Esophagus squamous epithelium (tissue), 5 donors: ENCODE measurements at places on chromosomes 7 and 10.

DNA sequence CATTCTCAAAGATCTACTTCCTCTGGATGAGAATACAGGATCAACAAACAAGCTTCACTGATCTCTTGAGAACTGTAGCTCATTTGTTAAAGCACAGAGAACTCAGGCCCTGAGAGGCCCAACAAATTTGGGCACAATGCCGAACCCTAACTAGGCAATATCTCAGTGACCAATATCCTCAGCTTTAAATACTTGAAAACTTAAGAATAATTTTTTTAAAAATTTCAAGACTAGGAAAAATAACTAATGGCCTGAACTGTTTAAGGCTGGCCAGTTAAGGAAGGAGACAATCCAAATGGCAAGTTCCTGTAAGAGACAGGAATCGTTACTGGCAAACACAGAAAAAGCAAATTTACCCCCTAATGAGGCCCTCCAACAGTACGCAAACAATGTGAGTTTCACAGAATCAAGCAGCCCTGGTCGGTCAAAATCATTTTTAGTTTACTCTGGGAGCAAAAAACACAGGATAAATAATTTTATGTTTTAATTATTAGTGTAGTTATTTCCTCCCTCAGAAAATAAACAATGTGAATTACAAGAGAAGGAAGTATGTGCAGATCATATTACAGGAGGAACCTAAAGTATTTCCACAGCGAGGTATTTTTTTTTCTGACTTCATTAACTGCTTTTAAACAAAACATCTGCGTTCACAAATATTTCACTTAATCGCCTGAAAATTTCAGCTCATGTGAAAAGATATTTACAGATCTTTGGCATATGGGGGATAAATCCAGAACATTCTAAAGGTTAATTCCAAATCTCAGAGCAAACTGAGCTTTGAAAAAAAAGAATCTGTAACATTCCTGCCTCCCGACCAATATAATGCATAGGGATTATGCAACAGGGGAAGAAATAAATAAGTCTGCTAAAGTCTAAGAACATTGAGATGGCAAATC, 39.5 kb downstream of the NT5C2 start:
- no peak for DNase-seq

DNA sequence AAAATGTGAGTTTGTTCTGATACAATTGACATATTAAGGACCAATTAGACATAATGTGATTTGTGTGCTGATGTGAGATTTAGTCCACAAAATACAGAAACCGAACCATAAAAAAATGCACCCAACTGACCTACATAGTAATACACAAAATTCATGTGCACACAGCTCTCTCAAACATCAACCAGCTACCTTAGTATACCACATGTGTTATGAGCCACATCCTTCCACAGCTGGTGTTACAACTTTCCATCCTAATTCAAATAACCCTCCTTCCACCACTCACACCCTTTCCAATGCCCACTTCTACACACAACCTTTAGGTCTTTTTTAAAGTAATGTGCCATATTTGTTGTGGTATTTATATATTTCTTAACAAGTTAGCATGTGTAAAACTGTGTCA, 31.7 kb upstream of the C7orf33 start:
- no peak for DNase-seq

GRCh38 chr7:16851829-16852228, 30.0 kb downstream of the AGR3 start:
- DNase-seq, result no peak

- no peak for DNase-seq
These were observed 96.7 kb upstream of the NOBOX start for GRCh38 chr7:144500225-144500624.

GRCh38 chr7:105905910-105906568, 29.6 kb upstream of the ATXN7L1 start:
- no peak for DNase-seq

- DNase-seq, result no peak
These were observed 31.1 kb downstream of the CTNNA3 start for GRCh38 chr10:67664942-67665341.

GRCh38 chr10:127047878-127048238, 142.6 kb downstream of the DOCK1 start:
- DNase-seq, result no peak
